ENCODE measurements at places on chromosomes 2 and 18.
A peak's percentile ranks its signal among the peaks of the same experiment; 100 is the strongest.

- DNase-seq: no peak
These were observed 36.5 kb downstream of the ZRANB3 start for GRCh38 chr2:135494503-135494902.

GRCh38 chr2:226491112-226491511, 308.5 kb downstream of the IRS1 start:
- no peak for DNase-seq

- no peak for DNase-seq
These were observed 707.6 kb downstream of the SLC4A3 start for GRCh38 chr2:220334871-220335590.

DNA sequence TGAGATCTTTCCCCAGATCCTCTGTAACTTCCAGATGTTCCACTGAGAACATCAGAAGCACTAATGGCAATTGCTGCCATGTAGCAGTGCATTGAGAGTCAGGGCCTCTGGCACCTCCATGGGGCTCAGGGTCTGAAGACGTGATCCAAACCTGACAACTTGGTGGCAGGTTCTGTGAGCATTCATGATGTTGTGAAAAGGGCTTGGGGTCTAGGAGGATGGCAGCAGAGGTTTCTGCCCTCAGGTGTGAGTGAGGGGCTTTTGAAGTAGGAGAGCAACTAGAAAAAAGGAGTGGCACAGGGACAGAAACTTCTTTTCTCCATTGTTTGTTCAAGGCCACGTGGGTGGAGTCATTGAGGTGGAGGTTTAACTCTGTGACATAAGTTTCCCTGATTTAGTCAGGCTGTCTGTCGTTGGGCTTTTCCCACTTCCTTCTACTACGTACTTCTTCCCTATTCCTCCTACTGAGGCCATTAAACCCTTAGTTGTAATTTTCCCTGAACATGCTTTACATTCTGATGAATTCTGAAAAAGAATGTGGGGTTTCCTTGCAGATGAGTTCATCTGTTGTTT, 13.1 kb downstream of the CFLAR start:
- peak; percentile 48 for DNase-seq

GRCh38 chr2:236166796-236167296, 1.3 kb downstream of the GBX2 start:
- no peak for DNase-seq

- DNase-seq: no peak
These were observed 38.4 kb downstream of the FIGN start for GRCh38 chr2:163697429-163697828.

DNA sequence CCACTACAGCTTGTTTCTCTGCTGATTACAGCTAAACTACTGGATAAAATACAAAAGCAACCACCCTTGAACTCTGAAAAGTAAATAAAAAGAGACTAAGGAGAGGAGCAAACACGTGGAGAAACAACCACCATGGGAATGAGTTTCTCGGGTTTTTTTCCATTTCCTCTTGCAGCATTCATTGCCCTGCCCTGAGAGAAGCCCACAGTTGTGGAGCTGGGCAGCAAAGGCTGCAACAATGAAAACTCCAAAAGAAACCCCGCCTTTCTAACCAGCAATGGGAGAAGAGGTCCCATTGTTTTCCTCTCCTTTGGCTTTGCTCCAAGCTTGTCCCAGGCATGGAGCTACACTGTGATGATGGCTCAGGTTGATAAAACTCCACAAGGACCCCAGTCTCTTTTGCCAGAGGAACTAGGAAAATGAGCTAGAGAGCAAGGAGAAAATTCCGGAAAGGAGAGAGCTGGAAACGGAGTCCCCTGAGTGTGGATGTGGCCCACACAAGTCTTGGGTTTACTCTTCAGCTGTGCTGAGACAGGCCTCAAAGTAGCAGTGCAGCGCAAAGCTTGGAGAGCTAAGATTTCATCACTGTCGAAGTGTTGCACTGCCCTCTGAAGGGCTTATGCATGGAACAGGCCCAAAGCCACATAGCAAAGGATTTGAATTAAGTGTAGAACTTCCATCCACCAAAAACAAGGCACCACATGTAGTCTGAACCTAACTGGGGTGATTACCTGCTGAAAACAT, 20.9 kb downstream of the NAPG start:
- DNase-seq: no peak

- no peak for DNase-seq
These were observed 14.4 kb downstream of the EN1 start for GRCh38 chr2:118832791-118833715.

DNA sequence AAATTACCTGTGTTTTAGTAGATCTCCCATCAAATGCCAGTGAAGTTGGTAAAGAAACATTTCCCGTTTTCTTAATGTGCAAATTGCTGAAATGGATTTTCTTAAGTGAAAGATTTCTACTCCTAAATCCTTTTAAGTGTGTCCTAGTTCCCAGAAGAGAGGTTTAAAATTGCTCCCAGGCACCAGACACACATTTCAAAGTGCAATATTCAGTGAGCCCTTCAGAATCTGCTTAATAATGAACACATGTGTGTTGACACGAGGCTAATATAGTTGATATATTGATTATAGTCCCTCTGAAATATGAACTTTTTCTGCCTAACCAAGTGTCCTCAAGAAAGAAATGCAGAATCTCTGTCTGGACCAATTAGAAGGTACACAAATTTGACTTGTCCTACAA, 861.7 kb upstream of the CNTNAP5 start:
- no peak for DNase-seq

- DNase-seq: peak; percentile 53
These were observed 45.5 kb upstream of the SLC8A1 start for GRCh38 chr2:40497251-40497859.

DNA sequence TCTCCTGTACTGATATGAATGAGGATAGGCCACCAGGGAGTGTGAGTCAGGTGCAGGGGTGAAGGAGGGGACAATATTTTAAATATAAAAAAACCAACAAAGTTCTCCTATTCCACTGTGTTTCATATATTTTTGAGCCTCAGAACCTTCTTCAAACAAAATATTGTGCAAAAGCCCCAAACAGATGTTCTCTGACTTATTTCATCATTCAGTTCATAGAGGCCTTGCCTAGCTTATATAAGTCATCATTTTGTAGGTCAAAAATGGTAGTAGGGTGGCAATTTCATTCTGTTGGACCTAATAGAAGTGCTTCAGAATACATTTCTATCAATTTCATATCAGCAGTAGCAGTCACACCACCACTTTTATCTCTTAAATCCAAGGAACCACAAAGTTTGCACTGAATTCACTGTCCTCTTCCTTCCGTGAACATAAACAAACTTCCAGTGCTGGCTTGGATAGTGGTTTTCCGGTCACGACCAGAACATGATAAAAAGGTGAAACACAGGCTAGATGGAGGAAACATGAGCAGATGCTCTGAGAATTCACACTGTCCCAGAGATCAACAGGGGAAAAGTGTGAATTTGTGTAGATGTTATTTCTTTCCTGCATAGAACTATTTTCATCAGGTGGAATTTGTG, 99.1 kb downstream of the EN1 start:
- no peak for DNase-seq

- no peak for DNase-seq
These were observed 89.8 kb upstream of the TEX51 start for GRCh38 chr2:126808929-126809328.

GRCh38 chr2:46025081-46025480, 272.1 kb upstream of the EPAS1 start:
- no peak for DNase-seq

DNA sequence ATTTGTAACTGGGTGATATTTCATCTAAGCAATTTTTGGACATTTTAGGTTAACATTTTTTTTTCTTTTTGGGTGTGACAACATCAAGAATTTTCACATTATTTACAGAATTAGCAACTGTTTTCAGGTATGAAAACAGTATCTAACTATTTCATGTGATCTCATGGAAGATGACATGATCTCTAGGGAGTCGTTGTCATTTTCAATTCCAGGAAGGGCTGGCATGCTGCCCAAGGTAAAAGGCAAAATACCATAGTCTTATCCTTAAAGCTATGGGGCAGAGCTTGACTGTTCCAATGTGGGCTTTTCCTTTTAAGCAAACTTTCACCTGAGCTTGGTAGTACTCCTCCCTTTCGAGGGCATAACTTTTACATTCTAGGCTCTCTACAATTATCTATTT, 443.7 kb downstream of the DSEL start:
- DNase-seq: peak; percentile 9

DNA sequence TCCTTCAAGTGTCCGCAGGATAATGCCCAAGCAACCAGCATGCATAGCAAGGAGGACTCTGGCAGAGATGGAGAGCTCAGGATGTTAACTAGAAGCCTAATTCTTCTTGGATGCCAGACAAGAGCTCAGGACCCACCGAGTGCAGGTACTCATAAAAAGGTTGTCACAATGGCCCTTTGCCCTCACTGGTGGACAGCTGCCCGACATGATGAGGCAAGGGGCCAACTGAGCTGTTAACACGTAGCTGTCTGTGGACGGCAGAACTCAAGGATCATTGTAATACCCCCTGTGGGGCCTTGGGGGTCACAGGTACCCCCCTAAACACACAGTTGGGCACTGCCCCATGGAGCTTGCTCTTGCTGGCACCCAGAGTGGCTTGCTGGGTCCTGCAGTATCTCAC, 393.7 kb downstream of the PIK3C3 start:
- DNase-seq: no peak

DNA sequence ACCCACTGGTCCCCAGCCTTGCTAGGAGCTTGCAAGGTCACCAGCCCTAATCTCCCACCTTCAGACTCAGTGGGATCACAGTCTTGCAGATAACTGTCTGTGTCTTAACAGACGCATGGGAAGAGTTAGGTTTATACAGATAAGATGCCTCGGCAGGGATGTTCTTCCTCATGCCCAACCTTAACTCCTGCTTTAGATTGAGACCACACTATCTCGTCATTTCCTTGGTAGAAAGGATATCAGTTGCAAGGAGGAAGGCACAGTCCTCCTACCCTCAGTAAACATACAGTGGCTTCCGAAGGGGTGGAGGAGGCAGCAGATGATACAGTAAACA, 7.2 kb downstream of the NT5DC4 start:
- DNase-seq: no peak

- no peak for DNase-seq
These were observed 456 bp upstream of the NFATC1 start for GRCh38 chr18:79395308-79395640.

DNA sequence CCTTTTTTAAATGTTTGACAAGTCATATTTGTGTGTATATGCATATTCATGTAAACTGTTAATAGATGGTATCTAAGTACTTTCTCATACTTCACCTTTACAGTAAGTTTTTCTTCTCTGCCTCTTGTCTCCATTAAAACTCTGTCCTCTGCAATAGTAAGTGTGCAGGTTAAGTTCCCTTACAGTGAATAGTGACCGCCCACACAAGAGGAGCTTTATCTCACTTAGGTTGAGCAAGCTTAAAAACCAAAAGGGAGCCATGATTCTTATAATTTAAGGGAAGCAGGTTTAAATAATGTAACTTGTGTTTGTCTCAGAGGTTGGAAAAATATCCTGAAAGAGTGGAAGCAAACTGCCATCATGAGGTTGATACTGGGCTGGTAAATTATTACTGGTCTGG, 61.3 kb downstream of the MRPS9 start:
- no peak for DNase-seq

- DNase-seq: no peak
These were observed 115.2 kb downstream of the LIPG start for GRCh38 chr18:49677081-49677480.

GRCh38 chr18:68564961-68565360, 149.9 kb downstream of the TMX3 start:
- DNase-seq: no peak

DNA sequence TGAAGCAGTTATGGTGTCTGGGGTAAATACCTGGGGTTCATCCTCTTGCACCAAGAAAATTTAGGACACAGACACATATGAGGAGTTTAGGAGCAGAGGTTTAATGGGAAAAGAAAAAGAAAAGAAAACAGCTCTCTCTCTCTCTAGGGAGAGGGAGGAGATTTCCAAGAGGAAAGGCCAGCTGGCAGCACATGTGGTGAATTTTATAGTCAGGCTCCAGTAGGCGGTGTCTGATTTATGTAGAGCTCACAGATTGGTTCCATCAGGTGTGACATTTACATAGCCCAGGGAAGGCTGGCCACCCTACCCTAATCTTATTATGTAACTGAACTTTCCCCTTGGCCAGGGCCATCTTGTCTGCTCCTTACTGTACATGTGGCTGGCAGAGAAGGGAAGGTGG, 297.5 kb upstream of the RGPD4 start:
- peak; percentile 6 for DNase-seq

- DNase-seq: peak; percentile 67
These were observed 191.0 kb upstream of the LHCGR start for GRCh38 chr2:48946449-48947048.

DNA sequence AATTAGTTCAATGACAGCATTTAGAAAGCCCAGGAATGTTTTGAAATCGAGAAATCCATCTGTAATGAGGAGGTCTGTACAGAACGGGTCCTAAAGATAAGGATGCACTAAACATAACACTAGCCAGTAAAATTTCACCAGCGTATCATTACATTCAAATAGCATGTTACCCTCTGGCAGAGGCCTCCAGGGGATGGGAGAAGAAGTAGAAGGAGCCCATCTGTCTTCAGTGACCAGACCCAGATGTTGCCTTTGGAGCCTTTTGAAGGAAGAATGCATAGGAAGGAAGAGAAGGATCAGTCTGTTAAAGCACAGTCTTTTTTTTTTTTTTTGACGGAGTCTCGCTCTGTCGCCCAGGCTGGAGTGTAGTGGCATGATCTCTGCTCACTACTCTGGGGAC, 86.1 kb upstream of the BCL2L11 start:
- DNase-seq: no peak

DNA sequence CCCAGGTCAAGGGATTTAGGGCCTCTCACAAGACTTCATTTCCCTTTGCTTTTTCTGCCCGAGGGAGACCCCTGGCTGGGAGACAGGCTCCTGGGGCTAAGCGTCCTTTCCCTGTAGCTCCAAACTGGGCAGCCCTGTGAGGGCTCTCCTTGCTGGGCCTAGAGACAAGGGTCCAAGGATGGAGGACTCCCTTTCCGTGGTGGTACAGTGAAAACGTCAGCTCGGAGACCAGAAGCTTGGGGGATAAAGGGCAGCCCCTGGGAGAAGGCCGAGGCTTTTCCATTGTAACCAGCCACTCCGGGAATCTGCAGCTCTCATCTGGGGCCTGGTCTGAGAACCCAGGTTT, 2.3 kb downstream of the SIX2 start:
- no peak for DNase-seq

DNA sequence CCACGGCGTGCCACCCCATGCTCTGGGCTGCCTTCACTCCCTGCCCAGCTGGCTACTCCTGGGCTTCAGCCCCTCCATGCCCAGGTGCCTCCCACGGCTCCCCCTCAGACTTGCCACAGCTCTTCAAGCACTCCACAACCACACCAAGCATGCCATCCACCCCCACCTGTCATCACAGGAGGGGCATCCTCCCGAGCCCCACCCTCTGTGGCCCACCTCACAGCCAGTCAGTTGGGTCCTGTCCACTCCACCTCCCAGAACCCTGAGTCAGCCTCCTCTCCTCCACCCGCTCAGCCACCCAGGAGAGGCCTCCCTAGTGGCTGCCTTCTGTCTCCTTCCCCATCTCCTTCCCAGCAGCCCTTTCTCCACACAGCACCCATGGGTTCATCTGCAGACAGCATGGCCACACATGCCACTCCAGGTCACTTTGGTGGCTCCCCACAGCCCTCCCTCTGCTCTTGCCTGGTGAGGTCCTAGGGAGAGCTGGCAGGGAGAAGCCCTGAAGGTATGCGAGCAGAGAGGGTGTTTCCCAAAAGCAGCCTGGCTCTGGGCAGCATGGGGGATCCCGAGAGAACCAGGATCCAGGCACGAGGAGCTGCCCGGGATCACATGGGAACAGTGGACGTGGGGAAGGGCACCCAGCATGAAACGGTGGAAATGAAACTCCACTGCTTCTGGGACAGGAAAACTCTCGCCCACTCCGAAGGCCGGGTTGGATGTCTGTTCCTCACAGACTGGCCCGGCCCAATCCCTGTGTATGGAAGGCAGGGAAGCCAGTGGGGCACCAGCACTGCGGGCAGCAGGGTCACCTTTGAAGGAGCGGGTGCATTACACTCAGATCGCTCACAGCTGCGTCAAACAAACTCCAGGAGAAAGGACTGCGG, 2.7 kb downstream of the LIMS2 start:
- no peak for DNase-seq
